ENCODE measurements at places on chromosomes 2 and 18. TPM values are rescaled to one million over a fixed set of nuclear protein-coding genes. Genes with fewer than 3 reads are reported as not detected.

- H3K27me3 ChIP-seq = no peaks in the 10 kb centered on the region
- DNase-seq = no peak
- no peak overlapping the region for H3K27ac ChIP-seq
- no peak overlapping the region for H3K4me3 ChIP-seq
Measured at GRCh38 chr2:116706396-116706795, 1108.1 kb upstream of the DDX18 start.

DNA sequence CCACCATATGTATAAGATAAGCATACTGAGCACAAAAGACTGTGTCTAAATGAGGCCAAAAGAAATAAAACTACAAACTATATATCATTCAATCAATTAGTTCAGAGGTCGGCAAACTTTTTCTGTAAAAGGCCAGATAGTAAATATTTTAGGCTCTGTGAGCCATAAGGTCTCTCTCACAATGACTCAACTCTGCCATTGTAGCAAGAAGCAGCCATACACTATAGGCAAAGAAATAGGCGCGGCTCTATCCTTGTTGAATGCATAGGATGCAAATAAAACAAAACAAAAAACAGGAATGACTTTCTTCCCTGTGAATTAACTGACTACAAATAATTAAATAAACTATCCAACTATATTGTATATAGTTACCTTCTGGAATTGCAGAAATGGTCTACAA lies 8.6 kb upstream of the CCDC88A start:
- peaks cover 34% of the 10 kb centered on the region for H3K4me1 ChIP-seq
- H3K4me3 ChIP-seq = no peak overlapping the region
- no peaks in the 10 kb centered on the region for H3K27me3 ChIP-seq
- no peak for DNase-seq
- no peak overlapping the region for H3K27ac ChIP-seq

- H3K36me3 ChIP-seq = no peaks in the 10 kb centered on the region
- H3K27me3 ChIP-seq = peaks cover 21% of the 10 kb centered on the region
- H3K27ac ChIP-seq = no peak overlapping the region
- H3K4me1 ChIP-seq = no peaks in the 10 kb centered on the region
- no peak overlapping the region for H3K4me3 ChIP-seq
Measured at GRCh38 chr2:10476723-10477442, 28.8 kb upstream of the ODC1 start.

DNA sequence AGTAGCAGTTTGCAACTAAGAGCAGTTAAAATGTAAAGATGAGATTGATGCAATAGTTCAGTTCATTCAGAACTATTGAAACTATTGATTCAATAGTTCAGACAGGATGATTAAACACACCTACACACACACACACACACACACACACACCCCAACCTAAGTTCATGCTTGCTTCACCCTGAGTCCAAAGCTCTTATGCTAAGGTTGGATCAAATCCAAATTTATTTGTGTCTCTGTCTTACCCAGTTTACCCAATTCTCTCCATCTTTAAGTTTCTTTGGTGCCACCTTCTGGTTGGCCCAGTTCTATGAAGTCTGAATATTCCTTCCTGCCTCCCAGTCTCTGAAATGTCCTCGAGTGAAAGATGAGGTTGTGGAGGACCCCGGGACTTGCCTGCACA lies 5.1 kb downstream of the SERPINB8 start:
- H3K4me3 ChIP-seq = no peak overlapping the region
- no peak for DNase-seq
- H3K4me1 ChIP-seq = peaks cover 6% of the 10 kb centered on the region
- no peaks in the 10 kb centered on the region for H3K27me3 ChIP-seq

DNA sequence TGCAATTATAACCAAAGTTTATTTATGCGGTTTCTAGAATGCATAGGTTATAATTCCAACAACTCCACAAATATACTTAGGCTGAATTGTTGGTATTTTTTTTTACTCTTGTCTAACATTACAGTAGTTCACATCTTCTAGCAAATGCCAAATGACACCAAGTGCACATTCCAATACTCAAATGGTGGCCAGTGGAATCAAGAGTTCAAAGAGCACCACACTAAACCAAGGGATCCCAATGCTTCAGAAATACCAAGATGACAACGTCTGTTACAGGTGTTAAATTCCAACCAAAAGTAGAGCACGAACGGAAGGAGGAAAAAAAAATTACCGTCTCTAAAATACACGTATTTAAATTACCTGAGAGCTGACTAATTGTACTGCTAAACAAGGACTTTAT lies 136.2 kb downstream of the TMEM247 start:
- H3K36me3 ChIP-seq = peaks cover 9% of the 10 kb centered on the region
- peak overlapping the region; percentile 84 for H3K4me3 ChIP-seq
- peak overlapping the region; percentile 57 for H3K27ac ChIP-seq
- no peaks in the 10 kb centered on the region for H3K27me3 ChIP-seq
- DNase-seq = no peak

DNA sequence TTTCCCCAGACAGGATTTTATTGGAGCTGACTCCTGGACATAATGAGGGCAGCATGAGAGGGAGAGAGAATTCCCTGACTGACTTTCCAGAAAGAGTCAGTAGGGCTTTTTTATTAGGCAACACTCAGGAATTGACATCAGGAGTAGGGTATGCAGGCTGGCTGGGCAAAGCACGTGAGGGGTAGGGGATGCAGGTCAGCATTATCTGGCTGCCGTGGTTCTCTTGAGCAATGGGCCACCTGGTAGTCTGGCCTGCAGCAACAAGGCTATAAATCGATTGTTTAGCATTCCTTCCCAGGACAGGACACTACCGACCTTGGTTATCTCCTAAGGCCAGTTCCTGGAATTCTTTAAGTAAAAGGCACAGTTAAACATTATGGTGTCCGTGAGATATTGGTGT lies 160.8 kb upstream of the AGAP1 start:
- H3K4me1 ChIP-seq = peaks cover 19% of the 10 kb centered on the region
- H3K27ac ChIP-seq = no peak overlapping the region
- no peaks in the 10 kb centered on the region for H3K27me3 ChIP-seq

DNA sequence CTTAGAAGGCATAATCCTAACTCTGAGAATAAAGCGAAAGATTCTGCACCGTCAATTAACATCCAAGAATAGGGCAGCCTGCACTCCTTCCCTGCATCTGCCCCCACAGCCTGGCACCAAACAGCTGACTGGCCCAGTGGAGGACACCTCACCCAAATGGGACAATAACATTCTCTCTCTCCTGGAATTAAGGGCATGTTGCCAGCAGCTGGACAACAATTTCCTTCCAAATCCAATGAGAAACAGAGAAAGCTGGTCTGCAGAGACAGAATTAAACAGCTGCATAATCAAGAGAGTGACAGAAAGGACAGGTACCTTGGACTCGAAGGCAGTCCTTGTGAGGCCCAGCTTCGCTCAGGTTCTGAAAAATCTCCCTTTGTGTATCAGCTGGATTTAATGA lies 15.0 kb downstream of the COX7A2L start:
- DNase-seq = no peak
- no peaks in the 10 kb centered on the region for H3K27me3 ChIP-seq
- H3K4me1 ChIP-seq = peaks cover 18% of the 10 kb centered on the region
- no peak overlapping the region for H3K4me3 ChIP-seq
- H3K27ac ChIP-seq = no peak overlapping the region

GRCh38 chr2:64989126-64989981 lies at the start of gene SLC1A4:
Gene SLC1A4 (plus strand): TSS chr2:64989399. CDS start chr2:64989644, 245 bp downstream.
- peaks cover 29% of the 10 kb centered on the region for H3K4me1 ChIP-seq
- H3K27me3 ChIP-seq = no peaks in the 10 kb centered on the region
- DNase-seq = peak; percentile 54
- no peaks in the 10 kb centered on the region for H3K36me3 ChIP-seq
- peak within 1 kb of the TSS; percentile 93 for H3K4me3 ChIP-seq
- peak within 1 kb of the TSS; percentile 83 for H3K27ac ChIP-seq

- H3K27me3 ChIP-seq = no peaks in the 10 kb centered on the region
- peak; percentile 31 for DNase-seq
- H3K4me1 ChIP-seq = peaks cover 10% of the 10 kb centered on the region
- peak overlapping the region; percentile 65 for H3K27ac ChIP-seq
Measured at GRCh38 chr2:110157153-110157793, 41.7 kb upstream of the MALL start.

FAHD2B gene
- total RNA-seq = 28.8 TPM

PLCL1 gene
- not detected for total RNA-seq

DSG3 gene
- 0.13 TPM for total RNA-seq

TSPYL6 gene
- total RNA-seq = not detected

ALPI gene
- total RNA-seq = not detected
